Activated CD4-positive, alpha-beta T cell treated with anti-CD3 and anti-CD28 coated beads for 36 hours (primary cell): ENCODE measurements at places on chromosomes 1 and 21. TPM values are rescaled to one million over a fixed set of nuclear protein-coding genes. Genes with fewer than 3 reads are reported as not detected.

The PRELP gene
- not detected for total RNA-seq

The PKLR gene
- not detected for total RNA-seq

- DNase-seq, result peak; percentile 72
Observed at GRCh38 chr21:46368533-46369285, 44.8 kb downstream of the PCNT start.

The FMOD gene
- total RNA-seq, result 0.98 TPM

The ERRFI1 gene
- 1.3 TPM for total RNA-seq

DNA sequence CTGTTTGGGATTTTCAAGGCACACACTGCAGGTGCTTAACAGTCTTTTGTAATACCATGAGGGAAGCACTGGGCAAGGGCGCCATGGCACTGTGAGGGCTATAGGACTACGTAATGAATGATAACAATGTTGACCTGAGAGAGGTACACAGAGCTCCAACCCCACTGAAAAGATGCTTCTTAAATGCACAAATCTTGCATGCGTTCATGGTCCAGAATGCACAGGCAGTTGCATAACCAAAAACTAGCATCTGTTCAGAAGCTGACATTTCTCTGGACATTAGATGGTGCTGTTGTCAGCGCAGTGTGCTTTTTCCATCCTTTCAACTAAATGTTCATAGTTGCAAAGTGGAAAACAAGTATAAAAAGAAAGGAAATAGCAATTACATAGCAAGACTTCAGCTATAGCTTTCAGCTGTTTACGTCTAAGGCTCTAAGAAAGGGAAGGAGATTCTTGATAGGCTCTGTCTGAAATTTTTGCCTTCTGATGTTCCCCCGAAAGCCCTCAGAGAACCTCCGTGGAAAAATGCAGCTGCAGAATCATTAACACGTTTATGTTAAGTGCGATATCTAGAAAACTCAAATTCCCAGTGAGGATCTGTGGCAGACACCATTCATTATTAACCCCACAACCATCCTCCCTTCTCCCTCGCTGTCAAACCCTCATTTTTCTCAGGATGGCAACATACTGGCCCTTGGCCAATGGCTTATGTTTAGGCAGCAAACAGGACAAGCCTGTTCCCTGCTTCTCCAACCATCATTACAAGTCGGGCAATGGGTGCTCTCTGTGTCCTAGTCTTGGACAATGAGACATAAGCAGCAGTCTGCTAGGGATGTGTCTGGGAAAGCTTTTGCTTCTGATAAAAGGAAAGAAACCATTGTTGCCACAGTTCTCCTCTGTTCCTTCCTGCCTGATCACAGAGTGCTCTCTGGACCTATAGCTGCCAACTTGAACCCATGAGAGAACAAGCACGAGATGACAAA lies 8.2 kb upstream of the TARBP1 start:
- DNase-seq, result peak; percentile 61

The RLF gene
- total RNA-seq, result 20.1 TPM

The FAM151A gene
- not detected for total RNA-seq

- DNase-seq, result peak; percentile 27
Observed at GRCh38 chr1:202958544-202959275, 598 bp upstream of the ADIPOR1 start.

The FAM177B gene
- total RNA-seq, result not detected

The B3GALT2 gene
- not detected for total RNA-seq

DNA sequence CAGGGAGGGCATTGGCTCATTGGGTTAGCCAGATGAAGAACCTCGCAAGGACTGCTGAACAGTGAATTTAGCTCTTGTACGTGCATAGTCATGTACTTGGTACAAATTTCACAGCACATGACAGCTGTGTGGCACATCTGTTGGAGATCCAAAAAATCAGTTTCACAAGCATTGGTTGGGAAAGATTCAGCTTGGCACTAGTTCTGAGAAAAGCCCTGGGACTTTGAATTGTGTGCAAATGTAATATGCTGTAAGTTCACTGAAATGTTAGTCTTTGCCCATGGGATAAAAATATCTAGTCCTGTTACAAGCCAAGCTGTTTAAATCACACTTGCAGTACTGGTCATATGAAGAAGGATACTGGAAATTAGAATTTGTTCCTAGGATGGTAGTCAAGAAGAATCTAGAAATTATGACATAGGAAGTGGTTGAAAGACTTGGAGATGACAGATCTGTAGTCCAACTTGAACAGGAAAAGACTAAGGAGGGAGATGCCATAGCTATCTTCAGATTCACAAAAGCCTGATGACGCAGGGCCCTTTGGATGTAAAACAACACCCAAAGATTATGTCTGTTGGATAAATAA lies 19.2 kb downstream of the LAMC2 start:
- no peak for DNase-seq

DNA sequence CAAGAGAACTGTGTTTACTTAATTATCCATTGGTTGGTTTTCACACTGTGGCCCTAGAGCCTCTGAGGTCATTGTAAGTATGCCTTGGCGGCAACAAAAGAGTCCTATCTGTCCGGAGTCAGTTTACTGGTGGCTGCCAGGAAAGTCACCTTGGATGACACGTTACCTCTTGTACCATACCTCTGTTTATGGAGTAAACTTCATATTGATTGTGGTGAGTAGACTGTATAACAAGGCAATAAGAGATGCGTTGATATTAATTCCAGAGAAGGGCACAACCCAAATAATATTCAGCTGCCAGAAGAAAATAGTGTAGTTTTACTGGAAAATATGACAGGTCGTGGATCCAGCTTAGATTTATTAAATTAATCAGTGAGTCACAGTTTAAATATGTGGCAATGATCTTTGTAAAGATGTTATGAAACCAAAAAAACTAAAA lies 20.4 kb upstream of the KIF14 start:
- no peak for DNase-seq
